ENCODE measurements at places on chromosomes 1 and 21.

DNA sequence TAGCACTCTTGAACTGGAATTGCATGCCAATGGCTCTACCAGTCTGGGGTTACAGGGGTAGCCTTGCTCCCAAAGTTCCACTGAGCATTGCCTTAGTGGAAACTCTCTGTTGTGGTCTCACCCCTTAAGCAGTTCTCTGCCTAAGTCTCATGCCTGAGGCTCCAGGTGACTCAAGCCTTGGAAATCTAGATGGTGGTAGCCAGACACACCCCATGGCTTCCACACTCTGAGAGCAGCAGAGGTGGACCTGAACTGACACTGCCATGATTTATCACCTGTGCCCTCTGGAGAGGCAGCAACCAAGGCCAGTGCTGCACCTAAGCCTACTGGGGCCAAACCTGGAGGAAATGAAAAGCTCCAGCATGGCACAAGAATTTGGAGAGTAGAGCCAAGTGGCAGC, 285.7 kb upstream of the PKN2 start:
- DNase-seq: no peak

- no peak for DNase-seq
These were observed 36.4 kb downstream of the YARS1 start for GRCh38 chr1:32780628-32781234.

DNA sequence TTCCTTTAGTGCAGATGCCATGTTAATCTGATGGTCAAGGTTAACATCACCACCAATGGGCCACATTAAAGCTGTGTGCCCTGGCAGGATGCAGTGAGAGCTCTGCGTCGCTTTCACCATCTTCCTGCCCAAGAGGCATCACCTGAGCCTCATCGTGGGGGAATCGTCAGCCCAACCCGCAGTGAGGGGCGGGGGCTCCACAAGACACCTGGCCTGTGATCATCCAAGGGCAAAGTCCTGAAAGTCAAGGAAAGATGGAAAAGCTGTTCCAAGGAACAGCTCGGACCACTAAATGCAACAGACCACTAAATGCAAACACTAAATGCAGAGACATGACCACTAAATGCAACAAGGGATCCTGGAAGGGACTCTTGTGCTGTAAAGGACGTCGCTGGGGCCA, 49.9 kb downstream of the WDR4 start:
- DNase-seq: no peak

GRCh38 chr1:247576514-247576913, 11.6 kb upstream of the OR2G2 start:
- peak; percentile 52 for DNase-seq

- no peak for DNase-seq
These were observed 29.0 kb downstream of the SH3GLB1 start for GRCh38 chr1:86733340-86733739.

GRCh38 chr1:44645476-44646244, 28.6 kb downstream of the TMEM53 start:
- no peak for DNase-seq

GRCh38 chr1:200907611-200908097, 13.0 kb downstream of the INAVA start:
- DNase-seq: no peak

- peak; percentile 28 for DNase-seq
These were observed 701 bp downstream of the DEDD start for GRCh38 chr1:161131523-161132409.

- DNase-seq: peak; percentile 94
These were observed 71.0 kb downstream of the CD46 start for GRCh38 chr1:207822602-207823451.

GRCh38 chr1:109438798-109439297, 12.6 kb upstream of the PSMA5 start:
- no peak for DNase-seq

- DNase-seq: peak; percentile 65
These were observed 13.8 kb upstream of the POGZ start for GRCh38 chr1:151472856-151473731.

- peak; percentile 54 for DNase-seq
These were observed 141.8 kb downstream of the TTLL7 start for GRCh38 chr1:83857103-83857502.

DNA sequence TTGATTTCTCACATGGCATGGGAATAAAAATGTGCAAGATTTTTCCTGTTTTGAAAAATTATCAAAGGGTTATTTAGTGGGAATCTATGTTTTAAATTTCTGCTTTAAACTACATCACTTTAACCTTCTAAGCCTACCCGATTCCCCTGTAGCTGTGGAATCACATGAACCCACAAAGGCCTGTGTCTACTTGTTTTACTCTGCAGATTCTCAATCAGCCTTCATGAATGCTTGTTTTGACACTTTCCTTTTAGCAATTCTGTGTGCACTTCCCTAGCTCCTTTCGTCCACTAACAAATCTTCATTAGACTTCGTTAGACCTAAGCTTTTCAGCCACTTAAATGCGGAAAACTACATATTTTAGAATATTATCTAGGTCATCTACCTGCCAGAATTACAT, 56.0 kb upstream of the C1orf21 start:
- DNase-seq: no peak

DNA sequence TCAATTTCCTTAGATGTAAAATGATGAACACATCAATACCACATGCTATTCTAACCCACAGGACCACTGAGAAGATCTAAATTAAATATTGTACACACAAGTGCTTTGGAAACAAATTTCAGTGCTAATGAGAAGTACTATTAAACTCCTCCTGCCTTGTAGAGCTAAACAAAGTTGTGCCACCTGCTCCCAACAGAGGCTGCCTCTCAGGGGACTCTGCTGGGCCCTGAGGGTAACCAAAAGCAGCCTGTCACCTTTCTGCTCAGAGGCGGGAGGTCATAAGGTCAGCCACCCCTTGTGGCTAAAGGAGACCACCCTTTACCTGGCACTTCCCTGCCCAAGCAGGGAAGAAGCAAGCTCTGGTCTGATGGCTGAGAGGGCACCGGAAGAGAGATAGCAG, 6.3 kb downstream of the SLC9A1 start:
- no peak for DNase-seq

DNA sequence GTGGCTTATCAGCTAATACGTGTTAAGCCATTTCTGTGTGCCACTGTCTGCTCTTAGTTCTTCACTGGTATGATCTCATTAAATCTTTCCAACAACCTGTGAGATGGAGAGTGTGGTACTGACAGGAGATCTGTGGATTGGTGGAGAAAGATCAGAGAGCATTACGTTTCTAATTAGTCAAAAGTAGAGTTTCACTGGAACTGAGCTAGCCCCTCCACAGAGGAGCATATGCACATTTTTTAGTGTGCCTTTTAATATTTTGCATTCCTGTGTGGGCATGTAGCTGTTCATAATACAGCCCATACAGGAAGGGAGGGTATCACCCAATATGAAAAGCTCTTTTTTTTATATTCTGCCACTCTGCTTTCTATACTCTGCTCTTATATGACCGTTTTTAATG, 31.6 kb downstream of the UTS2 start:
- no peak for DNase-seq

- DNase-seq: no peak
These were observed 16.5 kb upstream of the UTS2 start for GRCh38 chr1:7869136-7869920.

GRCh38 chr1:171173069-171173468, 12.0 kb upstream of the FMO2 start:
- no peak for DNase-seq

DNA sequence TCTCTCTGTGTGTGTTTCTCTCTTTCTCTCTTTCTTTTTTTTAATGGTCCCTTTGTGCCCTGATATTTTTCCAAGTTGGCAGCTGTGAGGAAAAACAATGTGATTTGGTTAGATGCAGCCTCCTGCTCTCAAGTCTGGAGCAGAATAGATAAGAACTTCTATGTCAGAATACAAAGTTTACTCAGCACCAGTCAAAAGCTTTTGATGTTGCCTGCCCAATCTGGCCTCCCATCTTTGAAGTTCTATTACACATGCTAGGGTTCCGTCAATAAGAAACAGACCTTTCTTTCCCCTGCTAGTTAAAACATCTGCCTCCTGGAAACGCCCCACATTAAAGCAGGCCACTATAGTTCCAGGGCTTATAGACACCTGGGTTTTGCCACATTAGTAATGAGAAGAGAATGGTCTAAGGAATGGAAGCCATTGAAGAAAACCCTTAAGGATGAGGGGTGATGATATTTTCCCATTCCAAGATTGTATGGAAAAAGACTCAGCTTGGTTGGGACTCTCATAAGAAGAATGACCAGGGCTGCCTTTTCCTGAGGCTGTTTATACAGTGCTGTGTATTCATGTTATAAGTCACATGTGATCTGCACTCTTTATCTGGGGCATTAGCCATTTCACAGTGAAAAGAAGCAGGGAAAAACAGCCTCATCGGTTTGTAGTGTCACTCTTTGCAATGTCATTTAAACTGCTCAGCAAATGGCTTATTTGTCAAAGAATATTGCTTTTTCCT, 414.7 kb upstream of the PROX1 start:
- DNase-seq: no peak

- no peak for DNase-seq
These were observed 556 bp upstream of the RYR2 start for GRCh38 chr1:237041461-237041794.

All from common myeloid progenitor, CD34-positive (primary cell).